ENCODE measurements at places on chromosomes 5 and 9. TPM values are rescaled to one million over a fixed set of nuclear protein-coding genes. Genes with fewer than 3 reads are reported as not detected.

Gene REEP2
- polyA plus RNA-seq: 0.28 TPM

Gene DNAI1
- not detected for polyA plus RNA-seq

Gene TMEM252
- not detected for polyA plus RNA-seq

Gene ZDHHC11
- polyA plus RNA-seq: not detected

Gene FYB1
- polyA plus RNA-seq: 431 TPM

DNA sequence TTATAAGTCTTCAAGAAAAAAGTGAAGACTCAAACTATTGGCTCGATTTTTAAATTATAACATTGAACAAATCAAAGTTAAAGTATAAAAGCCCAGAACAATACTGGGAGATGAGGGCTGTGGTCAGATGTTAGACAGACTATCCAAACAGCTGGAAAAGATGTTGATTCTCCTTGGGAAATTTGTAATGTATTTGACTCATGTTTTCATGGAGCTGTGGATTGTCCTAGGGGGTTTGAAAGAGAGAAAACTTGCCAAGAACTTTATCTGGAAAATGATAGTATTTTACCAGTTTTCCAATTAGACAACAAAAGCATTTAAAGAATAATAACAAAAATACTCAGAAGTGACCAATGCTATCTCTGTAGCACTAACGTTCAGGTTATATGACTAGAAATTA lies 339.2 kb downstream of the ARL15 start:
- no peaks in the 10 kb centered on the region for H3K27me3 ChIP-seq
- DNase-seq: no peak

- no peak for DNase-seq
- H3K27me3 ChIP-seq: no peaks in the 10 kb centered on the region
- H3K36me3 ChIP-seq: peaks cover 23% of the 10 kb centered on the region
- H3K27ac ChIP-seq: no peak overlapping the region
- H3K4me1 ChIP-seq: peaks cover 17% of the 10 kb centered on the region
- H3K4me3 ChIP-seq: peak overlapping the region; percentile 24
These were observed 97.7 kb downstream of the SLC44A1 start for GRCh38 chr9:105342147-105342505.

- H3K4me1 ChIP-seq: no peaks in the 10 kb centered on the region
- no peaks in the 10 kb centered on the region for H3K27me3 ChIP-seq
- H3K36me3 ChIP-seq: no peaks in the 10 kb centered on the region
These were observed 815.7 kb downstream of the SEMA5A start for GRCh38 chr5:8730194-8730593.

GRCh38 chr5:131263648-131264450 lies at the start of gene CDC42SE2:
Gene CDC42SE2 (plus strand): TSS chr5:131264053. CDS start chr5:131359494, 95,441 bp downstream.
- peak within 1 kb of the TSS; percentile 98 for H3K4me3 ChIP-seq
- H3K27ac ChIP-seq: peak within 1 kb of the TSS; percentile 93
- H3K27me3 ChIP-seq: no peaks in the 10 kb centered on the region
- H3K4me1 ChIP-seq: peaks cover 64% of the 10 kb centered on the region
- DNase-seq: peak; percentile 90

GRCh38 chr5:20498926-20499325 lies 510.9 kb upstream of the CDH18 start:
- H3K27ac ChIP-seq: no peak overlapping the region
- H3K36me3 ChIP-seq: no peaks in the 10 kb centered on the region
- no peak for DNase-seq
- no peak overlapping the region for H3K4me3 ChIP-seq

GRCh38 chr9:133133681-133134387 lies 12.8 kb upstream of the RALGDS start:
- H3K27me3 ChIP-seq: no peaks in the 10 kb centered on the region
- peaks cover 65% of the 10 kb centered on the region for H3K4me1 ChIP-seq
- H3K27ac ChIP-seq: peak overlapping the region; percentile 100
- DNase-seq: peak; percentile 85
- H3K36me3 ChIP-seq: no peaks in the 10 kb centered on the region
- peak overlapping the region; percentile 90 for H3K4me3 ChIP-seq

- peaks cover 23% of the 10 kb centered on the region for H3K27me3 ChIP-seq
- H3K36me3 ChIP-seq: no peaks in the 10 kb centered on the region
- H3K27ac ChIP-seq: no peak overlapping the region
These were observed 72.2 kb upstream of the GABRP start for GRCh38 chr5:170711300-170711699.

DNA sequence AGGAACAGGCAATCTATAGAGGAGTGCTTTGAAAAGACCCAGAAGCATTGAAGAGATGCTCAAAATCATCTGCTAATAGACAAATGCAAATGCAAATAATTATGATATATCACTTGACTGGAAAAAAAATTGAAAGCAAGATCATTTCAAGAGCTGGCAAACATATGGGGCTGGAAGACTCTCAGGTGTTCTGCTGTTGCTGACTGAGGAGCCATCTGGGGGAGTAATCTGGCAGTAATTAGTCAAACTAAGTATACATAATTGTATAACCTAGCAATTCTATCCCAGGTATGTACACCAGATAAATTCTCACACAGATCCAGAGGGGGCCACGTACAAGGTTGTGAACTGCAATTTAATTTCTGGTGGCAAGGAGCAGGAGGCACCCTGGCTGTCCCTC lies 4.6 kb upstream of the HMHB1 start:
- no peaks in the 10 kb centered on the region for H3K36me3 ChIP-seq
- H3K27ac ChIP-seq: no peak overlapping the region
- DNase-seq: no peak
- no peak overlapping the region for H3K4me3 ChIP-seq
